ENCODE measurements at places on chromosomes 7 and 10.
A peak's percentile ranks its signal among the peaks of the same experiment; 100 is the strongest.

- DNase-seq, result no peak
Measured at GRCh38 chr7:83677180-83677866, 28.4 kb upstream of the SEMA3E start.

DNA sequence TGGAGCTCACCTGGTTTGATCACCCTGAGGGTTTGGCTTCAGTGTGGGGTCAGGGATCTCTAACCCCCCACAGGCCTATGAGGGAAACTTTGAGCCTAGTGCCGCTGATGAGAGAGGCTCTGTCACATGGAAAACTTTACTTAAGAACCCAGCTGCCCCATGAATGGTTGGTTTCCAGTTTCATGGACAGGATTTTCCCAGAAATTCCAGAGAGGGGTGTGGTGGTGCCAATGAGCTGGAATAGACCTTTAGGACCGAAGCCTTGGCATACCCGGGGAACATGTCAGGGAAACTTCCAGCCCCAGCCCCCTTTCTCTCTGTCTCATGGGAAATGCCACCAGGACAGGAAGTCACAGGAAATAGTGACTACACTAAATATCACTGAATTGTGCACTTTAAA, 36.9 kb downstream of the AKR1B1 start:
- no peak for DNase-seq

DNA sequence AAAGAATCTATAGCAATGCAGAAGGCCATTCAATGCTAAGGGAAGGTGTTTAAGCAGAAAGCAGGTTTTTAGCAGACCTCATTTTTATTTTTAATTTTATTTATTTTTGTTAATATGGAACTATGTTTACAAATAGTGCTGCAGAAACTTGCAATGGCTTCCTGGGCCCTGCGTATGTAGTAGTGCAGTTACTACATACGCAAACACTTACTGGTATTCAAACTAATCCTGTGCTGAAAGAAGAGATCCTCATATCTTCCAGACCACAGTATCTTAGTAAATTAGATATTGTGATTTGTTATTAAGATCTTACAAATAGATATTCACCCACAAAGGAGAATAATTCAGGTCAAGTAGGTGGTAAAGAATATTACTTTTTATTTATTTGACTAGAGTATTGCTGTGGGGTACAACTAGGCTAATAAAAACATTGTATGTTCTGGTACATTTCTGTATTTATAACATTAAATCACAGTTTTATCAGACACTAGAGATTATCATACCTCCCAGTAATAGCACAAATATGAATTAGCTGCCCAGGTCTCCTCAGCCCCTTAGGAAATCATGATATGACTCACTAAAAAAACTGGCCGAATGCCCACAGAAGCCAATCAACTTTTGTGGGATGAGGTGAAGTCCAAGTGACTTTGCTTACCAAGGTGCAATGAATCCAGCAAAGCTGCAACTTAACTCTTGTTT, 57.6 kb downstream of the RNLS start:
- DNase-seq, result no peak

GRCh38 chr10:131901181-131901829, 497 bp downstream of the PPP2R2D start:
- DNase-seq, result peak; percentile 45

- DNase-seq, result no peak
Measured at GRCh38 chr10:46216836-46217751, 69.7 kb upstream of the ANTXRL start.

DNA sequence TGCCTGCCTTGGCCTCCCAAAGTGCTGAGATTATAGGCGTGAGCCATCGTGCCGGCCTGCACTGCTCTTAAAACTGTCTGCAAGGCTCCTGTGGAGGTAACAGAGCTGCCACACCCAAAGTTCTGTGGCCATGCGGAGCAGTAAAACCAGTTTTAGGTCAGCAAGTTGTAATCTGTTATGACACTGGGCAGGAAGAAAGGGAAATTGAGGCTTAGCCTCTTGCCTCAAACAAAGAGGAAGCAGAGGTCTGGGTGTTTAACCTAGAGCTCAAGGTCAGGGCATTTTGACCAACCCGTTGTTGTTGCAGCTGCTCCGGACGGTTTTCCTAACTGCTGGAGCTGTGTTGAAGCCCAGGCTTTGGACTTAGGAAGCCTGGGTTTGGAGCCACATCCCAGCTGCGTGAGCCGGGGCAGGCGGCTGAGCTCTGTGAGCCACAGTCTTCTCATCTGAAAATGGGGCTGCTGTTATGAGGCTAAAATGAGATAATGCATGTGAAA, 7.4 kb upstream of the RRP12 start:
- DNase-seq, result no peak

GRCh38 chr7:103857435-103857834, 132.0 kb downstream of the RELN start:
- no peak for DNase-seq

DNA sequence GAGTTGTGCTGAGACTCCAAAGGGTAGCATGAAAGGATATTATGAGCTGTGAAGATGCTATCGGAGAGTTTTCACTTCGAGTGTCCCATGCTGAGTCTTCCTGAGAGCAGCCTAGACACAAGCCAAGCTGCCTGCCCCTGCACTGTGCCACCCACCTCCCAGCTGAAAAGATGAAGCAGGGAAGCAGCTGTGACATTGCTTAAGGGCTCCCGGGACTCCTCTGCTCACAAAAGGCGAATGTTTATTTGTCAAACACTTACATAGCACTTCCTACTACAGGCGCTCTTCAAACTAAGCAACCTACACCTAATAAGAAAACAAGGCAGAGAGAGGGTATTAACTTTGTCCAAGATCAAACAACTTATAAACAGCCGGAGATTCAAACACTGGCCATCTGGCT, 95.6 kb downstream of the OSBPL3 start:
- no peak for DNase-seq

- no peak for DNase-seq
Measured at GRCh38 chr7:42627626-42628025, 284.2 kb downstream of the C7orf25 start.

DNA sequence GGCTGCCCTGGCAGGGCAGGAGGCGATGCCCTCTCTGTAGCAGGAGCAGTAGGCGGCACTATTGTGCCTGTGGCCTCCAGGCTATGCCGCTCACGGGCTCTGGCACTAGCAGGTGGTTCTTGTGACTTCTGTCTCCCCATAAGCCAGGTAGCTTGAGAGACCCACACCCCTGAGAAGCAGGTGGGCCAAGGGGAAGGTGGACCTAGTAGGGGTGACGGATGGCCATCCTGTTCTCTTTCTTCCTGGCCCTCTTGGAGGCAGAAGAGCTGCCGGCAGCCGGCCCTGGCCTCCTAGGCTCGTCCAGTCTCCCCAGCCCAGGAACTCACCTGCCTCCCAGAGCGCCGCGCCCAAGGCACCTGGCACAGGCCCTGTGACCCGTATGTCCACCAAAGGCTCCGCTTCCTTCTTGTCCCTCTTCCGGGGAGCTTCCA, 15.4 kb downstream of the MMRN2 start:
- DNase-seq, result no peak

DNA sequence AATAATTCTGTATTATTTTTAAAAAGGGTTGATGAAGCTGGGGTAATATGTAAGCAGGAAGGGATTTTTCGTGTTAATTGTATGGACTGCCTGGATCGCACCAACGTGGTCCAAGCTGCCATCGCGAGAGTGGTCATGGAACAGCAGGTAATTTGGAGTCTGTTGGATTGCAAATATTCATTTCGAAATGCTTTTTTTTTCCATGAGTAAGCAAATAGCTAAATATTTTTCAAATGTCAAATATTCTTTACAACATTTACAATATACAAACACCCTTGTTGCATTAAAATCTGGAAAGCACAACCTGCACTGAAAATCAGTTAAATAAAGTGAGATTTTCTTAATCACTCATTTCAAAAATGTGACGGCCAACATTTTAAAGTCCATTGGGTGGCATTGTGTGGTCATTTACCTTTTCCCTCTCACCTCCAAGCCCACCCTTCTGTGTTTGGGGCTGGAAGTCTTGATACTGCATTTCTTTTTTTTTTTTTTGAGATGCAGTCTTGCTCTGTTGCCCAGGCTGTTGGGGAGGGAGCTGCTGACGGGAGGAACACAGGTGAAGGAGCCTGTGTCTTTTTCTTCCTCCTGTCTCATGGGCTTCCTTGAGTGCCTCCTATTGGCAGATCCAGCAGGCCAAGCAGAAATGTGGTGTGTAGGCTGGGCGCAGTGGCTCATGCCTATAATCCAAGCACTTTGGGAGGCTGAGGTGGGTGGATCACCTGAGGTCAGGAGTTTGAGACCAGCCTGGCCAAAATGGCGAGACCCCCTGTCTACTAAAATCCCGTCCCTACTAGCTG, 66.1 kb downstream of the MCMBP start:
- no peak for DNase-seq

- no peak for DNase-seq
Measured at GRCh38 chr7:105920766-105921165, 42.3 kb upstream of the CDHR3 start.

DNA sequence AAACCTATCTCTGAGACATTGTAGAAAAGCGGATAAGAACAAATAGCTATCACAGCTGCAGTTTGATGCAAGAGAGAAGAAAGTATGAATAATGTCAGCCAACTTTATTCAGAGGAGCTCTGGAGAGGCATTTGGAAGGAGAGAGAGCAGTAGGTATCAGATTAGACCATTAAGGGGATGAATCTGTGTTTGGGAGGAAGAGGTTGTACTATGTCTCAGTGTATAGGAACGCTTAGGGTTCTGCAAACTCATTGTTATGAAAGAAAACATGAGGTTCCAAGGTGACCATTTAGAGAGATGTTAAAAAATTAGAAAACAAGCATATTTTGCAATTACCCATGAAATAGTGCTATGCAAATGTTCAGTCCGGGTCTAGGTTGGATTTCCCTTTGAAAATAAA, 207.5 kb upstream of the GNAI1 start:
- no peak for DNase-seq

DNA sequence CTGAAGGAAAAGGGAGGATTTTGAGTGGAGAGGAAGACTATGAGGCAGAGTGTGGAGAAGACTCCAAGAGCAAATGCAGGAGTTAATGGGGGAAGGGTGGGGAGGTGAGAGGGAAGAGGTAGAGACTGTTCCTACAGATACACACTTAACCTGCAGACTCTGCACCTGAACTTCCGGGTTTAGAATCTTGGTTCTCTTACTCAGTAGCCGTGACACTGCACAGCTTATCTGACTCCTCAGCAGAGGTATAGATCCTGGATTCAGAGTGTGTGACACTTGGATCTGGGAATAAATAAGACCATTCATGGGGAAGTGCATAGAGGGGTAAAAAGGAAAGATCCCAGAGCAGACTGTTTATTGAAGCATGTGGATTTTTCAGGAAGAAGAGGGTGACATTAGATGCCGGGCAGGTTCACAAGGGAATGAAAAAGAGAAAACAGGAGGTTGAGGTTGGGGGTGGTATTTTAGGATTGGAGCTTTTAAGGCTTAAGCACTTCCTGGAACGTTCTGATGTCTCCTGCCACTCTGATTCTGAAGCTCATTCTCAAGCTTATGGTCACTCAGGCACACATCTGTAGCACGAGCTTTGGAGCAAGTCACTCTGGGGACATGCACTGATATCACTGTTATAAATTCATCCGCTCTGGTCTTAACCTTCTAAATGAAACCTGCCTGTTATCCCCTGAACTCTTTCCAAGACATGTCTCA, 5.7 kb upstream of the ZC3HAV1L start:
- no peak for DNase-seq

DNA sequence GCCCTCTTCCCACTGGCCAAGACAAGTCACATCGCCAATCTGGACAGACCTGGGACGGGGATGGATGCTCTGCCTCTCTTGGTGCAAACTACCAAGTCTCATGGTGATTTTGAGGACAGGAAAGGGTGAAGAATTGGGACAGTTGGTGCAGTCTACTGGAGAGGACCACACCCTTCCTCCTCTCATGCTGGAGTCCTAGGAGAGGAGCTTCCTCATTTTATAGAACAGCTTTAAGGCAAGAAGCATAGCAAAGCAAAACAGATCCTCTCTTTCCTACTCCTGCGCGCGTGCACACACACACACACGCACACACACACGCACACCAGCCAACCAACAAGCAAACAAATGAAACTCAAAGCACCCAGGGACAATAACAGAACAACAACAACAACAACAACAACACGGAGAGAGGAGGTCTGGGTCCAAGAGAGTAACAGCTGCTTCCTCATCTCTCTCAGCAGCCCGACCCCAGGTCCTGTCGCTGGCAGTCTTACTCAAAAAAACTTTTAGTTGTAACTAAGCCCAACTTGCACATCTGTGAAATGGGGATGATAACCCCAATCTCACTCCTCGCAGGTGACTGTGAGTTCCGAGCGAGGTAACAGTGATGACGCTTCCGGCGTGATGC, 83.4 kb downstream of the TMEM178B start:
- DNase-seq, result no peak

DNA sequence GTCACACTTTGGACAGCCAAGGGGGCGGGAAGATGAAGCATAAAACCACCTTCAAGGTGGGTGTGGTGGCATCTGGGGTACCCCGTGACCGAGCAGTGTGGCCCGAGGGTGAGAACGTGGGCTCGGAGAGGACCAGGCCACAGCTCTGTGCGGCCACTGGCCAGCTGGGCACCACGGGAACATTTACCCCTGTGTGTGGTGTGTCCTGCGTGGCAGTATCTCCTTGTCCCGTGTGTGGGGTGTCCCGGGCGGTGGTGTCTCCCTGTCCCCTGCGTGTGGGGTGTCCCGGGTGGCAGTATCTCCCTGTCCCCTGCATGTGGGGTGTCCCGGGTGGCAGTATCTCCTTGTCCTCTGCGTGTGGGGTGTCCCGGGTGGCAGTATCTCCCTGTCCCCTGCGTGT, 570.3 kb downstream of the DNAJB6 start:
- no peak for DNase-seq

DNA sequence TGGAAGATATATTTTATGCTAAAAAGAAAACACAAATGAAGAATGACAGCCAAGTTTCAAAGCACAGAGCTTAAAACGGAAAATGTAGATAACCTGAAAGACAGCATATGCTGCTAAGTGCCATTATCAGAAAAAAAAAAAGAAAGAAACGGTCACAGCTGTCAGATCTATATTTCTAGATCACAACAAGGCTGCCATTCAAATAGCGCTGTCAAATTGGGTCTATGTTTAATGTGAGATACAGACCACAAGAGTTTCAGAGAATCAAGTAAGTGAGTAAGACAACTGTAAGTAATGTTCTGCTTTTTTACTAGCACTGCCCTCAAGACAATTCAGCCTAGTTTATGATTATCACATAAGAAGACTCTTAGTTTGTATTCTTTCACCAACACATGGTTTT, 66.1 kb upstream of the RNF148 start:
- DNase-seq, result no peak

DNA sequence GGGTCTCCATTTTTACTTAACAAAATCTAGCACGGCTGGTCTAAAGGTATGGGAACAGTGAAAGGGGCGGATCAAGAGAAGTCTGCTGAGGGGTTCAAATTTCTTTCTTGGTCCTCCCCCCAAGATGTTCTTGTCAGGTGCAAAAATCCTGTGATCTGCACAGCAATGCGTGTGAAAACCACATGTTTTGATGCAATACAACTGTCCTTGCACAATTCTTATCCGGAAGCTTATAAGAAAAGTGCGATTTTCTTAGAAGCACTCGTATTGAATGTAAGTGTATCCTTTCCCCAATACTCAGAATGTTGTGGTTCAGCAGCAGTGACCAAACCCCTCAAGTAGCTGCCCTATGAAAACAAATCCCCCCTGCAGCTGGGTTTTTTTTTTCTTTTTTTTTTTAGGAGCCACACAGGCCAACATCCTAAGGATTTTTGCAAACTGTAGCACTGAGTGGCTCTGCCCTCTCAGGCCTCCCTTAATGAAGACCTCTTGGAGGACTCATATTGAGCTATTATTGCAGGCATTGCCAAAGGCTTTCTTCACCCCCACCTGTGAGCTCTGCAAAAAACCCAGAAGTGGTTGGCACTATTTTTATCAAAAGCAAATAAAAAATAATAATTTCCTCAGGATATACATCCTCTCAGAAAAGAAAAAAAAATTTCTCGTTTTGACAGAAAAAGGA, 151.9 kb upstream of the ITGB1 start:
- peak; percentile 81 for DNase-seq
